ENCODE measurements at places on chromosomes 4 and X.

GRCh38 chr4:145804116-145804515, 124.2 kb downstream of the C4orf51 start:
- DNase-seq = no peak

- DNase-seq = no peak
These were observed 42.0 kb downstream of the SGMS2 start for GRCh38 chr4:107866726-107867125.

- DNase-seq = no peak
These were observed 216.9 kb upstream of the NEIL3 start for GRCh38 chr4:177092807-177093206.

GRCh38 chr4:159705334-159705733, 602.5 kb downstream of the RAPGEF2 start:
- DNase-seq = no peak

DNA sequence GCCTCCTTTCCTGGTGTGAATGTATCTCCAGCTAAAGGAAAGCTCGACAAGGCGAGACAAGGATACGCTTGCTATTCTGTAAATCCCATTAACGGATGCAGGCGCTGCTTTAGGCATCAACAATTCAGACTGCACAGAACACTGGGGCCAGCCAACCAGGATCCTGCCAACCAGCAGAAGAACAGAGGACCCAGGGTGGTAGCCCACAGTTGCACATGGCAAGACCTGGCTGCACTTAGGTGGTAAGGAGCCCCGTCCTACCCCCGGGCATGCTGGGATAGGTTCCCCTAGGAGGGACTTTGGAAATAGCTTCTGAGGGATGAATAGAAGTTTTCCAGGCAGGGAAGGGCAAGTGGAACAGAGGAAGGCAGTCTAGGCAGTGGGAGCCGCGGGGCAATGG, 20.7 kb downstream of the PSAPL1 start:
- no peak for DNase-seq

DNA sequence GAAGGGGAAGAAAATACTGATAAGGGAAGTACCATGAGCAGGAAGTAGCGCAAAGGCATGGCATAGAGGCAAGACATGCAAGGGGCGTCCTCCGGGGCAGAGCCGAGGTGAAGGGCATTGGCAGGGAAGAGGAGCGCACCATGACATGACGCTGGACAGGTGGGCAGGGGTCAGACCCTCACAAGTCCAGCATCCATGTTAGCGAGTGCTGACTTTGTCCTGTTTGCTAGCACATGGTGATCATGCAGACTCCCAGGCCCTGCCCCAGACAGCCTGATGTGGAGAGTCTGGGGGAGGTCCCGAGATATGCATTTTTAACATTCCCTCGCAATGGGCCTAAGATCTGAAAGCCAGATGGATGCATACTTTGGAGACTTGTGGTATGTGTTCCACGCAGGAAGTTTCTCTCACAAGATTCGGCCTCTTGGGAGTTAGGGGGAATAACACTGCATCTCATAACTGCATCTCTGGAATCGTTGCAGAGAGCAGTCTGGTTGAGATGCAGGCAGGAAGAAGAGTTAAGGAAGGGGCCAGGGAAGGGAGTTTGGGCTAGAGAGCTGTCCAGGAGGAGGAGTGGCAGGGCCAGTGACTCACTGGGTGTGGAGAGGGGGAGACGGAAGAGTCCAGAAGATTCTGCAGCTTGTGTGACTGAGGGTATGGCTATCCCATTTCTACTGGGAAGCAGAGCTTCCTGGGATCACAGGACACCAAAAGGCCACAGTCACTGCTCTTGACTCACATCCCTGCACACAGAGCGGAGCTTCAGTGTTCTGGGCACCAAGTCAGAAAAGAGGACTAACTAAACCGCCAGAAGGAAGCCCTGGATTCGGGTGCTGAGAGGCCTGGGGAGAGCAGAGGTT, 59.7 kb downstream of the FAM184B start:
- DNase-seq = peak; percentile 39

GRCh38 chr4:23881674-23882337, 8.0 kb downstream of the PPARGC1A start:
- no peak for DNase-seq

DNA sequence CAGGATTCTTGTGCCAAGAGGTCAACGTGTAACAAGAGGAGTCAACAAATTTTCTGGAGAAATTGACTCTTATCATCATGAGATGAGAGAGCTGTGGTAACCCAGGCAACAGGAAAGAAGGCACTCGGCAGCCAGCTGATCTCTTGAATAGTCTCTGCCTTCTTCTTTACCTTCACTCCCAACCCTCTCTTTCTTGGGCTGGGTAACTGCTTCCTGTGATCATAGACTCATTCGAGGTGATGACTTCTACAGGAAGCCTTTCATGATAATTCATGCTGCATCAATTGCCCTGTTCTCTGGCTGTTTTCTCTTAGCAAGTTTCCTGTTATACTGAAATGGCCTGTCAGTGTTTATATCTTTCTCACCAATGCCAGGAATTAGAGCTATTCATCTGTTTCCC, 70.8 kb upstream of the FSTL5 start:
- no peak for DNase-seq

GRCh38 chrX:39897741-39898097, 200.0 kb downstream of the BCOR start:
- no peak for DNase-seq

- DNase-seq = no peak
These were observed 323.6 kb downstream of the BCOR start for GRCh38 chrX:39773923-39774773.

GRCh38 chr4:18953613-18954012, 932.1 kb upstream of the LCORL start:
- no peak for DNase-seq

DNA sequence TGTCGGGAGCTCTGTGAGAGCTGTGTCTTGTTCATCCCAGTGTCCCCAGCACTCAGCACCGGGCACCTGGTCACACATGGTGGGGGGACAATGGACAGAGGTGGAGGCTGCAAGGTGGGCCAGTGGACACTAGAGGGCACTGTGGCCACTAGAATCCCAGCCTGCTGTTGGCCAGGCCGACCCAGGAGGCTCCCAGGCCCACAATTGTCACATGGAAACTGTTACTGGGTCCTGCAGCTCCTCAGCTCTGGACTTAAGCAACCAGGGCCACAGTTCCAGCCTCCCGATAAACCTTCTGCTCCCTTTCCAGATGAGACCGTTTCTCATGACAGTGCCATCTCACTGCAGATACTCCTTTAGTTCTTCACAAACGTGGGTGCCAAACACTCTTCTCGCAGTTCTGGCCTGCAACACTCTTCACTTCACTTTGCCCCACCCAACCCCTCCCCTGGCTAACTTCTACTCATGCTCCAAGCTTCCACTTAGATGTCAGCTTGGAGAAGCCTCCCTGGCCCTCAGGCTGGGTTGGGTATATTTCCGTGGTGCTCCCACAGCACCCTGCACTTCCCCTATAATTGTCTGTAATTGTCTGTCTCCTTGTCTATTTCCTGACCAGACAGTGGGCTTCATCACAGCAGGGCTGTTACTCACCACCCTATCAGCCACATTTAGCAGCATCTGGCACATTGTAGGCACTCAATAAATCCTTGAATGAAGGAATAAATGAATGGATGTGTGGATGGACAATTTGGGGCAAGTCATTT, 3.5 kb upstream of the IQSEC2 start:
- DNase-seq = peak; percentile 21

DNA sequence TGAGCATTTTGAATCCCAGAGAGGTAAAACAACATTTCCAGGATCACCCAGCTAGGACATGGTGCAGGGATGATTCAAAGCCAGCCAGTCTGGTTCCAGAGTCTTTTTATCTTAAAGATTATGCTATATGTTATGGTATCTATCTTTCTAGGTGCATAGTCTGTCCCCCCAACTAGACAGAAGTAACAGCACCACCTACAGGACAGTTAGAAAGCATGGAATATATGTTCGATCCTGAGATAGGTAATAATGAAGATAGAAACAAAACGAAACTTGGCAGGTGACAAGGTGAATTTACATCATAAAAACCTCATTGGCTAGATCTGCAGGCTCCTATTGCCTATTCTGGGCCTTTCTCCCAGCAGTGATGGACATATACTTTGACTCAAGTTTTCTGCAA, 723.2 kb downstream of the SMARCA1 start:
- DNase-seq = no peak

DNA sequence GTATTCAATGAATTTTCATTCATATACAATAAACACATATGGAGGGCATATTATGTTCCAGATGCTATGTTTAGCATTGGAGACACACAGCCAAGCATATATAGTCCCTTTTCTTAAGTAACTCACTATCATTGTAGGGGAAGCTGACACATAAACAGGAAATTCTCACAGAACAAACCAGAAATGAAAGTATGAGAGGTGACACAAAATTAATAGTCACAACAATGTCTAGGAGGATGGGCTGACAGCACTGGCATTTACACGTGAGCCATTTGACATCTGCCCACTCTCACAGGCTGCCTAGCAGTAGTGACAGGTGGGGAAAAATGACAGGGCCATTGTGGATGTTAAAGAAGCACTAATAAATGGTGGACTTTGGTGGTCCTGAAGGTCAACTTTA, 2.6 kb upstream of the CNOT6L start:
- no peak for DNase-seq

DNA sequence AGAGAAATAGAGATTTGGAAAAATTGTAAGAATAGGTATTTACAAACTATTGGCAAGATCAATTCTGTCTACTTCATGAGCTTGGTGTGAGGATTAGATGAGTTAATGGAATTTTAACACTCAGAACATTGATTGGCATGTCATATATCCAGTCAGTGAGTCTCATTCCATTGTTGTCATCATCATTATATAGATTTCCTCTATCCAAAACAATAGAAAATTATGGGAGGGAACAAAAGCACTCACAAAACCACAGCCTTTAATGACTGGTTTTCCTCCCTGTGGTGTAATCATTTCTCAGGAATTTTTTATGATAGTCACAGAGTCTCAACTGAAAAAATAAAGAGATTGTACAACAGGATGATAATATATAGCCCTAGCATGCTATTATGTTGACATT, 21.1 kb downstream of the KLHL5 start:
- DNase-seq = no peak

GRCh38 chrX:127574829-127575228, 477.4 kb downstream of the ACTRT1 start:
- no peak for DNase-seq

GRCh38 chr4:119521268-119521667, 107.3 kb downstream of the PDE5A start:
- DNase-seq = no peak

- no peak for DNase-seq
These were observed 191.1 kb upstream of the FAT4 start for GRCh38 chr4:125123570-125124109.

DNA sequence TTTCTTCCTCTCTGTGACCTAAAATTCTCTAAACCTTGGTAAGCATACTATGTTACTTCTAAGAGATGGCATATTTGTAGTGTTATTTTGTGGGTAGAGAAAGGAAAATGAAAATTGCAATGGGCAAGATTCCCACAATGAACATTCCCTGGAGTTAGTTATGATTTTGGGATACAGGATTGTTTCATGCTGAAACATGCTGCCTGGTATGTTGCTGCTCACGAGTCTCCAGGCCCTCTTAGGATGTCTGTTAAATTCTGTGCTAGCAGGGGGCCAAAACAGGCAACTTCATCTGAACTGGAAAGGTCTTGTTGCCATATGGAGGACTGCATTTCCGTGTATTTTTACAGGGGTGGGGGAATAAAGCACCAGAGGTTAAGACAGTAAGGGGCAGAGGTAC, 18.9 kb upstream of the MSMO1 start:
- no peak for DNase-seq

DNA sequence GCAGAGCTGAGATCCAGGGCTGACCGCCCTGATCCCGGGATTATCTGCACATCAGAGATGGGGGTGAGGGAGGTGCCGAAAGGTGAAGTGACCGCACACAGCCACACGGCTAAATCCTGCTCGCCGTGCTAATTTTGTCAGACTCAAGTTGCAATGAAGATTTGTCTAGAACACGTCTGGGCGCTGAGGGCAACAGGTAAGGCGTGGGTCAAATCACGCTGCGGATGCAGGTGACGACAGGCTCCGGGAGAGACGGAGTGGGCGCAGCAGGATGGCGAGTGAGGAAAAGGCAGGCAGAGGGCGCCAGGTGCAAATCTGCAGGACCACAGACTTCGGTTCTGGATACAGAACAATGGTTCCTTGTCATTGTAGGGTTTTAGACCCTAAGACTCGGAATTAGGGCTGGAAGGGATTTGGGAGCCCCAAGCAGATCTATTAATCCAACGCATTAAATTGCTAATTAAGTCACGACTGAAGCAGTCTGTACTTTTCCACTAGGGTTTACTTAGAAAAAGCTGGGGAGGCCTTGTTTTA, 1.9 kb upstream of the TBC1D14 start:
- DNase-seq = no peak
